ENCODE measurements at places on chromosomes 12 and 14. TPM values are rescaled to one million over a fixed set of nuclear protein-coding genes. Genes with fewer than 3 reads are reported as not detected.
A peak's percentile ranks its signal among the peaks of the same experiment; 100 is the strongest.

The PTPN6 gene
- total RNA-seq = 7.5 TPM

The POTEG gene
- not detected for total RNA-seq

The RPS6KA5 gene
- 9.6 TPM for total RNA-seq

The OR6C2 gene
- total RNA-seq = not detected

The SERPINA1 gene
- 2.4 TPM for total RNA-seq

The KIF21A gene
- total RNA-seq = 50.4 TPM

The GAPDH gene
- 5,476 TPM for total RNA-seq

The SIX4 gene
- 3.3 TPM for total RNA-seq

The PCK2 gene
- 1.8 TPM for total RNA-seq

The RD3L gene
- total RNA-seq = 25.2 TPM

DNA sequence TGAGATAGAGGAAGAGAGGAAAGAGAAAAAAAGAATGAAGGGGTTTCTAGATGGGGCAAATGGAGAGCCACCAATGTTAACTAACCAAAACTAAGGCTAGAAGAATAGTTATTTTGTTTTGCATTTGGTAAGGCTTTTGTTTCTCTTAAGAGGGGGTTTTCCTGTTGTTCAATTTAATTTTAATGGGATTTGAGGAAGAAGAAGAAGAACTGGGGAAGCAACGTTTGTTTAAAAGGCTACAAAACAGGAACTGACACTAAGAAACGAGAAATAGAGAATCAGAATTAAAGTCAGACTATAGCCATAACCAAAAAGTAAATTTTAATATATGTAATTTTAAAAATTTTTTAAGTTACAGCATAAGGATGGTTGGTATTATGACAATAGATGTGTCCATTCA lies 13.7 kb downstream of the TXNDC16 start:
- no peak for DNase-seq

GRCh38 chr12:10941916-10942607 lies 3.0 kb upstream of the TAS2R14 start:
- no peak for DNase-seq

DNA sequence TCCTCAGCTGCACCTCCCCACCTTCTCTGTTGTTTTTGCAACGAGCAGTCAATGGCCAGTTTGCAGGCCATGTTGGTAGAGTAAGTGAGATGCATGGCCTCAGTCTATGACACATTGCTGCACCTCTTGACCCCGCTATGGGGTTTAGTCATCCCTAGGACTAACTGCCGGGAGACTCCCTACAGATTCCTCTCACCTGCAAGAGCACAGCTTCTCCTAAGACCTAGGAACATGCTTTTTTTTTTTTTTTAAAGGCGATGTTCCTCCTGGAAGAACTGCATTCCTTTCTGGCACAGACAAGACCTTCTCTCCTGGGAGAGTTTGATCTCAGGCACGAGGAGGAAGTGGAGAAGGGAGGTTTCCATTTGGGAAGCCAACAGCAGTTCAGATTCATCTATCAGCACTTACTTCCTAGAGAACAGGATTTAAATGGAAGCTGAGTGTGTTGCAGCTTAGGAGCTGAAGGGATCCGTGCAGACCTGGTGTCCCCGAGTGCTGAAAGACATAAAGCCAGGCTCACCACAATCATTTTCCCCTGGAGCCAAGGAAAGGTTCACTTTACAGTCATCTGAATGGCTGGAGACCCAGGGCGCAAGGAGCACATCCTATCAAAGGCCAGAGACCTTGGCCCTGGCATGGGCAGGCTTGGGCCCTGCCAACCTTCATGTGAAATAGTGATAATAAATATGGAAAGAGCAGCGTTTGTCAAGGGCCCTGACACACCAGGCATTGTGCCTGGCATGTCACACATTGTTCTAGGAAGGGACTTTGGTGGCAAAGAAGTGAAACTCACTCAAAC lies 104.1 kb downstream of the LGMN start:
- DNase-seq = no peak

DNA sequence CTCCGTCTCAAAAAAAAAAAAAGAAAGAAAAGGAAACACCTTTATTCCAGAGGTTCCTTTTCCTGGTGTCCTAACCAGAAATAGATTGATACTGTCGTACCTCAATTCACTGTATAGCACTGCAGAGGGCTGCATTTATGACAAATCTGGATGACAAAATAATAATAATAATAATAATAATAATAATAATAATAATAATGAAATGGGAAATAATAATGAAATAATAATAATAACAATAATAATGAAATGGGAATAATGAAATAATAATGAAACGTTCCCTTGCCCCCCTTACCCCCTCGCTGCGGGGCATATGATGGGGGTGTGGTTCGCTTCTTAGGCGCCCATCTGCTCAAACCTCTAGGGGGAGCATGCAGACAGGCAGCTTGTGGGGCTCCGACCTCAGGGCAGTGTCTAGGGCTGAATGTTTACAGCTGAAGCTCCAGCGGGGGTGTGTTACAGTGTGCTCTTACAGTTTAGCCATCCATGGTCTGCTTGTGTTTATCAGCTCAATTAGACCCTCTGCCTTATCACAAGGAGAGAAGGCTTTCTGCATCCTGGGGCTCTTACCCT lies 1088.3 kb upstream of the SEL1L start:
- no peak for DNase-seq

GRCh38 chr12:23760495-23760894 lies 189.0 kb downstream of the SOX5 start:
- DNase-seq = no peak

GRCh38 chr14:59254146-59254910 lies 65.9 kb downstream of the DAAM1 start:
- peak; percentile 80 for DNase-seq

DNA sequence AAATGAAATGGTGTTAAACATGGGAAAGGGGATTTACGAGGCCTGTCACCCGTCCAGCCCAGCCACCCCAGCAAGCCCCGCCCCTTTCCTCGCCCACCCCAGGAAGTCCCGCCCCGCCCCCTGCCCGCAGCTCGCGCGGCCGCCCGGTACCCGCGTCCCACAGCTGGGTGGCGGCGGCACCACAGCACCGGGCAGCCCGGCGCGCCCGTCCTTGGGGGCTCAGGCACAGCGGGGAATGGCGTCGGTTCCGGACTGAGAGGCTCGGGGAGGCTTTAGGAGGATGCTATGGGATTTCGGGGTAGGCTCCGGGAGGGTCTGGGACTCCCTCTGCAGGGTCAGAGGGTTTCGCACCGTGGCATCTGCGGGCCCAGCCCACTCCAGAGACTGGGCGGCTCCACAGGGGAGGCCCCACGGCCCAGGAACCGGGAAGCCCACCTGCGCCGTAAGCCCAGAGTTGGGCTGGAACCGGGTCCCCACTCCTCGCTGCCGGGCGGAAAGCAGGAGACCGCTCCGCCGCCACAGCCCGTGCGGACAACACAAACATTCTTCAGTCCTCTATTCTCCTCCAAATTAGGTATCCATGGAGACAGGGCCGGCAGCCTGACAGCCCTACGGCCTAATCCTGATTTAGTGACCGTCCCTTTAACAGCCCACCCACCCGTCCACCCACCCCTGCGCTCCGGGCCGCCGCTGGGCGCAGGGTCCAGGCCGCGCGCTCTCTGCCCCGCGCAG lies 1.4 kb downstream of the FIGNL2 start:
- no peak for DNase-seq

DNA sequence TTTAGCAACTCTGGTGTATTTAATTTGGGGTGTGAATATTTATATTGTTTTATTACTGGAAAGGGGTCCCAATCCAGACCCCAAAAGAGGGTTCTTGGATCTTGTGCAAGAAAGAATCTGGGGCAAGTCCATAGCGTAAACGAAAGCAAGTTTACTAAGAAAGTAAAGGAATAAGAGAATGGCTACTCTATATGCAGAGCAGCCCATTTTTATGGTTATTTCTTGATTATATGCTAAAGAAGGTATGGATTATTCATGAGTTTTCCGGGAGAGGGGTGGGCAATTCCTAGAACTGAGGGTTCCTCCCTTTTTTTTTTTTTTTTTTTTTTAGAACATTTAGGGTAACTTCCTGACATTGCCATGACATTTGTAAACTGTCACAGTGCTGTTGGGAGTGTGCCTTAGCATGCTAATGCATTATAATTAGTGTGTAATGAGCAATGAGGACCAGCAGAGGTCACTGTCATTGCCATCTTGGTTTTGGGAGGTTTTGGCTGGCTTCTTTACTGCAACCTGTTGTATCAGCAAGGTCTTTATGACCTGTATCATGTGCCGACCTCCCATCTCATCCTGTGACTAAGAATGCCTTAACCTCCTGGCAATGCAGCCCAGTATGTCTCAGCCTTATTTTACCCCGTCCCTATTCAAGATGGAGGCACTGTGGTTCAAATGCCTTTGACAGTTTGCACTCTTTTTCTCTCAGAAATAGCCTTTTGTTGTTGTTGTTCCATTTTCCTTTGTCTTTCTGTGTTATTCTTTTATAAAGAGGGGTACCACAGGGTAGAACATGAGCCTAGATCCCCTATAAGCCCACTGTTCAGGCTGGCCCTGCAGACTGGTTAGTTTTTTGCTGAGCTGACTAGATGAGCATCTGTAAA lies 75.5 kb upstream of the DCD start:
- no peak for DNase-seq

GRCh38 chr12:121637231-121637914 lies 11.0 kb downstream of the ORAI1 start:
- DNase-seq = no peak

DNA sequence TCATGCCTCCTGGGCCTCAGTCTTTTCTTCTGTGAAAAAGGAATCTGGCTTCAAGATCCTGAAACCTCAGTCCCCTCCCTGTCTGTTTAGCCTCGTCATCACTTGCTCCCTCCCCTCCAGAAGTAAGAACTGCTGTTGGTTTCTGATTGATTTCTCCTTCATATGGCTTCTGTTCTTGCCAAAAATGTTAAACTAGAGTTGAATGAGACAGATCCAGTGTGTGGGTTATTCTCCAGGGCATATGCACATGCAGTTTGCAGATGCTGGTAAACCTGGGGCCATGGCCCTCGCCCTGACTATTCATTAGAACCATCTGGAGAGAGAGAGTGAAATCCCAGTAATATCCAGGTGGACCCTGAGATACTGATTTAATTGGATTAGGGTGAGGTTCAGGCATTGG lies 175.1 kb downstream of the TMEM132C start:
- no peak for DNase-seq

DNA sequence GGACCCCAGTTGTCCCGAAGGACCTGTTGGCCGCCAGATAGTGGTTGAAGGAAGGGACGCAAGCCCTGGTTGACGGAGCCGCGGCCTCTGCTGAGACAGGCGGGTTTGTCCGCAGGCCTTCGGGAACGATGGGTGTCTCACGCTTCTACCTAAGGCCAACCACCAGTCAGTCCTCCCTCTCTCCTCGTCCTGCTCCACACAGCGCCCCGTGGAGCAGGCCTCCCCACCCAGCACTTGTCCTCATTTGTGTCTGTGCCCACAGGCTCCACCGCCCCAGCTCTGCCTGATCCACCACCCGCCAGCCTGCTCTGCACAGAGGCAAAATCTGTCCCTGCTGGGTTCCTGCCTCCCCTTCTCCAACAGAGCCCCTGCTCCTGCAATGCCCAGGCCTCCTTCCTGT lies 41.0 kb downstream of the RIMBP2 start:
- no peak for DNase-seq

DNA sequence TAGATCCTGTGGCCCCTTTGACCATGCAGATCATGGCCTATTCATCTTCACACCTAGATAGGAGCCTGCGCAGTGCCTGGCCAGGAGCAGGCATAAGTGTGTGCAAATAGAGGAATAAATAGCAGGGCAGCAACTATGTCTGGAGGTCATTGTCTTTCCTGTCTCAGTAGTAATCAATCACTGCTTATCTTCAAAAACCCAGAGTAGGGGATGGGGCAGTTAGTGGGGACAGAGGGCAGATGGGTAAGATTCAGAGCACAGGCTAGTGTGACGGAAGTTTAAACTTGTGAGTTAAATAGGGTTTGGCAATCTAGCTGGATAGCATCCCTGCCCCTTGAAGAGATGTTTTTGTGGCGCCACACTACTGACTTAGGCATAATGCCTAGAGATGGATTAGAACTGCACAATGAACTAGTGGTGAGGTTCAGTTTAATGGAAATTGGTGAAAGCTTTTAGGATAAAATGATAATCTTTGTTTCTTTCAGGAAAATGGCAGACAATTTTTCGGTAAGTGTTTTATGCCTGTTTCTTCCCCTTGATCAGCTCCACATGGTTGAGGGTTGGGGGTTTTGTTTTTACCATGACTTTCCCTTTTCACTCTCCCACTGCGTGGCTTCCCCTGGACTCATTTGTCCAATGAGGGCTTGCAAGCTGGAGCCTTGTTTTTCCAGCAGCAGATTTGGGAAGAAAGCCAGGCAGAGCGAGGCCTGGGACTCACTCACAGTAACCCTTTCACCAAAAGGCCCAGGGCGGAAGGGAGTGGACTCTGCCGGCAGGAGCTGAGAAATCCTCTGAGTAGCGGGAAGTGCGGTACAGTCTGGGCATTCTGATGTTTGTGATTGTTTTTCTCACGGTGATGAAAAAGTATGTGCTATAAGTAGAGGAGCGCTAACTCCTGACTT lies 8.1 kb downstream of the LGALS3 start:
- DNase-seq = peak; percentile 89

GRCh38 chr12:108598553-108599250 lies 818 bp upstream of the TMEM119 start:
- no peak for DNase-seq

DNA sequence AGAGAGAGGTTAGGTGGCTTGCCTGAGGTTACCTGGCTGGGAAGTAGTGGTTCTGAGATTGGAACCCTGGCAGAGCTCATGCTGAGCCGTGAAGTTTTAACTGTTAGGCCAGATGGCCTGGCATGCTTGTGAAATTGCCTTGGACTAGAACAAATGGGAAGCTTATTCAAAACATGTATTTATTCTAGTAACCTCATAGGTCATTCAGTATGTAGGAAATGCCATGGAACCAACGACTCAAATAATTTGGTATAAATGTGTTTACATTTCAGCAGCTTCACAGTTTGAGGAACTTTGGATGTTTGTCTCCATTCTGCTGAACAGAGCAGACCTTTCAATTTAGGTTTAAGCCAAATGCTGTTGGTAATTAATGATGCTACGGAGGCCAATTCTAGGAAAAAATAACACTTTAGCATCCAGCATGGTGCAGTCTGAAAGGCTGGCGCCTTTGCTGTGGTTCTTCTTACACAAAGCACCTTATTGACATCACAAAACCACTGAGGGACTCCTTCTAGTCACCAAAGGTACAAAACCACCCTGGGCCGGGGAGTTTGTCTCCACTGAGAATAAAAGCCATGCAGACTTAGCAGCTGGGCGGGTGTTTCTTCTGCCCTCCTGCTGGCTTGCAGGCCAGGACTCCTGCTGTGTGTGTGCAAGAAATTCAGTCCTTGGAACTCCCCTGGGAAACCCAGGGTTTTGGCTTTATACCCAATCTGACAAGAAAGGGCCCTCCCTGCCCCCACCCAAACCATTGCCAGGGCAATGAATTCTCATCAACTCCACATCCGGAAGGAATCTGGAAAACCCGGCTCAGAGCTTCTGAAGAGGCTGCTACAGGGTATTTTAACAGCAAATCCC lies 64.2 kb downstream of the ELK3 start:
- no peak for DNase-seq
